ENCODE measurements at places on chromosomes 1 and 21.

DNA sequence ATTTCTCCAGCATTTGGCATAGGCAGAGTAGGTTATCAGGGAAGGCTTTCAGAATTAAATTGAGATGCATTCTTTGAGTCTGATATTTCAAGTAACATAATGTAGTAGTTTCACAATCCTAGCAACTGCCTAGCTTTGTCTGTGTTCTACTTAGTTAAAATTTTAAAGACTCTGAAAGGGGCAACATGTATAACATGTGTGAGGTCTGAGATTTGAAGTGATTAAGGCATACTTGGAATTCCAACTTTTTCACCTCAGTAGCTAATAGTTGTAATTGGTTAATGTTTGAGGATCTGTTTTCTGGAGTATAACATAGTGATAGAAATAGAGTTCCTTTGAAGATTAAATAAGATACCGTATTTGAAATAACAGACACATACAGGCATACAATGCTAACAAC, 335.2 kb upstream of the BEND5 start:
- H3K4me3 ChIP-seq, result no peak overlapping the region
- DNase-seq, result no peak
- H3K4me1 ChIP-seq, result no peaks in the 10 kb centered on the region
- no peaks in the 10 kb centered on the region for H3K36me3 ChIP-seq
- H3K27me3 ChIP-seq, result no peaks in the 10 kb centered on the region

- no peak overlapping the region for H3K4me3 ChIP-seq
- H3K27me3 ChIP-seq, result no peaks in the 10 kb centered on the region
- no peak for DNase-seq
Measured at GRCh38 chr1:81878538-81878937, 77.8 kb downstream of the ADGRL2 start.

- H3K36me3 ChIP-seq, result peaks cover 49% of the 10 kb centered on the region
- H3K4me1 ChIP-seq, result peaks cover 5% of the 10 kb centered on the region
- H3K27ac ChIP-seq, result no peak overlapping the region
- H3K27me3 ChIP-seq, result no peaks in the 10 kb centered on the region
- no peak overlapping the region for H3K4me3 ChIP-seq
Measured at GRCh38 chr1:39391691-39392679, 99.5 kb upstream of the BMP8A start.

DNA sequence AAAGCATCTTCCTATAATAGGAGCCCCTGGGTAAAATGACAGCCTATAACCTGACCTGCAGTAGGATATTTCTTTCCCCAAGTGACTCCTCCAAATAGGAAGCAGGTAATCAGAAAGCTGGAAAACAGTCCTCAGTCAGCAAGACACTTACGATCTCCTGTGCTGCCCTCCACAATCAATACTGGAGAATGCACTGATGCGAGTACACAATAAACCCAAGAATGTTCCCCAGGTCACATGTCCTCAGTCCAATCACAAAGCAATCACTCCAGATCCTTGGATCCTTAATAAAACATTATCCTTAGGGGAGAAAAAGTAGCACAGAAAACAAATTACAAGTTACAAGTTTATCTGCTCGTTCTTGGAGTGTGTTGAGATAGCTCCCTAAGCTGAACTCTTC, 233.1 kb downstream of the SLC45A1 start:
- H3K27ac ChIP-seq, result no peak overlapping the region
- H3K36me3 ChIP-seq, result no peaks in the 10 kb centered on the region
- DNase-seq, result no peak
- peaks cover 7% of the 10 kb centered on the region for H3K4me1 ChIP-seq
- no peaks in the 10 kb centered on the region for H3K27me3 ChIP-seq

GRCh38 chr1:97893844-97894243, 27.0 kb downstream of the DPYD start:
- H3K4me1 ChIP-seq, result no peaks in the 10 kb centered on the region
- no peak overlapping the region for H3K4me3 ChIP-seq
- no peaks in the 10 kb centered on the region for H3K27me3 ChIP-seq
- no peak for DNase-seq

Data from naive thymus-derived CD4-positive, alpha-beta T cell (primary cell).